ENCODE measurements at places on chromosomes 13 and 19.

DNA sequence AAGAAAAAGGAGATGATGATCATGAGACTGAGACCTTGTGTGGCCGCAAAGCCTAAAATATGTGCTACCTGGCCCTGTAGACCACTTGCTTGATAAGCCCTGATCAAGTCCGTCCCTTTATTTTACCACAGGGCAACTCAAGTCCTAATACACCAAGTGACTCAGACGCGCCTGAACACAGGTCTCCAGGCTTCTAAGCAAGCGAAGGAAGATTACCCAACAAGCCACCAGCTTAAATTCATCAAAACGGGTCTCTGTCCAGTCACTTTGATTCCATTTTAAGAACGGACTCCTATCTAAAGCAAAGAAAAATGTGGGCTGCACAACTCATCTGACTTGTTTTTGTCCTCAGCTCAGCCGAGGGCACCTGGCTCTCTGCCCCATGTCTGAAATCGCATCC, 26.8 kb downstream of the SLC7A1 start:
- DNase-seq: no peak

DNA sequence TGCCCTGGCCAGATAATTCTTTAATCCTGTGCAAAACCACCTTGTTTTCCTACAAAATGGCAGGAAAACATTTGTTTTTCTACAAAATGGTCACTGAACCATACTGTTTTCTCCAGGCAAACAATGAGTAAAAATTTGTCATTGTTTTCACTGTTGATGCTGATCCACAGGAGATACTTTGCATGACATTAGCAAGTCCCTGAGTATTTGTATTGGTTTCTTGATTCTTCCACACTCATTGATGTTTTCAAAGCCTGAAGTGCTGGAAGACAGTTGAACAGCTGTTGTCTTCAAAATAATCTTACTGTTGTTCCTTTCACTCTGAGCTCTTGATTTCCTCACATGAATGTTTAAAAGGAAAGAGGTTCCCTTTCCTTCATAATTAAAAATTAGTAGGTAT, 123.1 kb upstream of the HTR2A start:
- DNase-seq: no peak

DNA sequence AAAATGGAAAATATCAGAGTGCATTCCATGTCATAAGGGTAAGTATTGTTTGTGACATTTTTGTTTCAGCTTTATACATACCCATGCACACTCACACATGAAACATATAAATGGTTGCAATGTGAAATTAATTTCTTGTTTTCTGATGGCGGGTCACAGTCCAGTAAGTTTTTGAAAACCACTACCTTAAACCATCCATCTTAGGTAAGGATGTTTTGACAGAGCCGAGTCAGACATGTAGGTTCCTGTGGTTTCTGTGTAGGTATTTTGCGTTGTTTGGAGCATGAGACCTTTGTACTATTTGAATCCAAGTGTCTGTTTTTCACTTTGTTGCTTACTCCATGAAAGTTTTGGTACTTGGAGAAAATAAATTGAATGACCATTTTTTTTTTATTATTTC, 121.7 kb downstream of the B3GLCT start:
- no peak for DNase-seq

- no peak for DNase-seq
Measured at GRCh38 chr13:106941779-106942178, 373.8 kb upstream of the ARGLU1 start.

GRCh38 chr13:102309110-102309509, 92.7 kb downstream of the FGF14 start:
- DNase-seq: no peak

- DNase-seq: no peak
Measured at GRCh38 chr19:56947206-56947605, 106.7 kb upstream of the PEG3 start.

- no peak for DNase-seq
Measured at GRCh38 chr19:57233207-57233606, 2.4 kb downstream of the AURKC start.

- no peak for DNase-seq
Measured at GRCh38 chr13:112346173-112346898, 29.8 kb upstream of the SPACA7 start.

DNA sequence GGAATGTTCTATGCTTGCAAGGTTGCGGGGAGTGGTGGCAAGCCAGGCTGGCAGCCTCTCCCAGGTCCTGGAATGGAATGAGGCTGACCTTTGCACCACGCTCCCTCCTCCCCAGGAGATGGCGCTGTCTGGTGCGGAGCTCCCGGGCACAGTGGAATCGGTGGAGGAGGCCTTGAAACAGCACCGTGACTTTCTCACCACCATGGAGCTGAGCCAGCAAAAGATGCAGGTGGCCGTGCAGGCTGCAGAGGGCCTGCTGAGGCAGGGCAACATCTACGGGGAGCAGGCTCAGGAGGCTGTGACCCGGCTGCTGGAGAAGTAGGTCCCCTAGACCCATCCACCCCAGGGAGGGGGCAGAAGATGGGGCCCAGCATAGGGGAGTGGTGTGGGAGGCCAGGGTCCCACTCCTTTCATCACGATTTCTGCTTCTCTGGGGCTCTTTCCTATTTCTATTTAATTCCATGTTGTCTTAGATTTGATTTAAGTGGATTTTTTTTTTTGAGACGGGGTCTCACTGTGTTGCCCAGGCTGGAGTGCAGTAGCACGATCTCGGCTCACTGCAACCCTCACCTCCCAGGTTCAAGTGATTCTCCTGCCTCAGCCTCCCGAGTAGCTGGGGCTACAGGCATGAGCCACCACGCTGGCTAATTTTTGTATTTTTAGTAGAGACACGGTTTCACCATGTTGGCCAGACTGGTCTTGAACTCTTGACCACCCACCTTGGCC, 53.2 kb upstream of the SHKBP1 start:
- DNase-seq: no peak

DNA sequence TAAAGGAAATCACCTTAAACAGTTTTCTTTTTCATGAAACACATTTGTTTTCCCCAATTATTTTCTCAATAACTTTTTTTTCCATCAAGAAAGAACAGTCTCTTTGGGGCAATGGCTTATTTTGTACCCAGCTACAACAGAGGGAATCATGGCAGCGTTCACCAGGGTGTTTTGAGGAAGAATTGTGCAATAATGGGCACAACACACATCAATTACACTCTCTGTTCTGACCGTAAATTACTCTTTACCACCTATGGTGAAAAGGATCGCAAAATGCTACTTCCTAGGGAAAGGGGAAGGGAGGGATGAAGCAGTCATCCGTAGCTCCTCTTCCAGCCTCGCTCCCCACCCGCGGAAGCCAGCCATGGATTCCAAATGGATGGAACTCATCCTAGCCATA, 38.6 kb downstream of the TMTC4 start:
- no peak for DNase-seq

DNA sequence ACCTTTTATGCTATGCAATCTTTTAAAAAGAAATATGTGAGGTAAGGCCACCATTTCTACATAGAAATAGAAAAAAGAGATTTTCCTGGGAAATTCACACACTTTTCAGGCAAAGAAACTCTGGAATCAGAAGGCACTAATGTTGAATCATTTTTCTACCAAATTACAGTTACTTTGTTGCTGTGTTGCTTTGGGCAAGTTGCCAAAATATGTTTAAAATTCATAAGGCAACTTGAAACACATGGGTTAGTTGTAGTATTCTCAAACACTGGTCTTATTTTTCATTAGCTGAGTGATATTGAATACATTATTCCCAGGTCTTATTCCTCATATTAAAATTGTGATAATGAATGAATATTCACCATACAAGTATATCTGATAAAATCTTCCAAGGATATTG, 195.0 kb upstream of the SLITRK1 start:
- no peak for DNase-seq

- no peak for DNase-seq
Measured at GRCh38 chr19:17751103-17751911, at the start of gene FCHO1. Gene FCHO1 (plus strand): TSS chr19:17751477. CDS start chr19:17755165, 3,688 bp downstream.

Data from D721Med (cell line).